ENCODE measurements at places on chromosomes 5 and 9. TPM values are rescaled to one million over a fixed set of nuclear protein-coding genes. Genes with fewer than 3 reads are reported as not detected.

GRCh38 chr5:75651575-75652238, 40.5 kb downstream of the ANKDD1B start:
- DNase-seq = no peak
- H3K4me1 ChIP-seq = no peaks in the 10 kb centered on the region
- H3K4me3 ChIP-seq = no peak overlapping the region
- H3K27me3 ChIP-seq = no peaks in the 10 kb centered on the region
- no peak overlapping the region for H3K27ac ChIP-seq

GRCh38 chr9:98850851-98851729, 43.6 kb downstream of the GALNT12 start:
- H3K4me1 ChIP-seq = peaks cover 7% of the 10 kb centered on the region
- DNase-seq = no peak
- peaks cover 1% of the 10 kb centered on the region for H3K27me3 ChIP-seq
- H3K36me3 ChIP-seq = peaks cover 4% of the 10 kb centered on the region
- peak overlapping the region; percentile 43 for H3K27ac ChIP-seq

DNA sequence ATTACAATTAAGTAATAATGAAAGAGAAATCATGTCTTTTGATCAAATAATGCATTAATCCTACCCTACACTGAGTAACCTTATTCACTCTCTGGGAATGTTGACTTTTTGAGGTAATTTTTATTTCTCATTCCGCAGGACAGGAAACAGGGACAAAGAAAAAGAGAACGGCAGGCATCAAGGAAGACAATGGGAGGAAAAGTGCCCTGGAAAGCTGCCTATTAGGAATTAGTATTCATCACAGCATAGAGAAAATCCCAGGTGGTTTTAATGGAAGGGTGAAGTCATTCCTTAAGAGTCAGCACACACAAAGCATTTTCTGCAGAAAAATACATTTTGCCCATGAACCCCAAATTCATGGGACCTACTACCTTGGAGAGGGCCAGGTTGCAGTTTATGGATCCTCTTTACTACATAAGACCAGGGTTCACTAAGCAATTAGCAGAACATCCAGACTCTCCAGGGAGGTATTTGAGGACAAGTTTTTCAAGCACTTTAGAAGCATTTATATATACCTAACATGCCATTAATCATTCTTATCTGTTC, 9.4 kb downstream of the FSTL4 start:
- no peak overlapping the region for H3K27ac ChIP-seq
- peaks cover 18% of the 10 kb centered on the region for H3K27me3 ChIP-seq
- no peak overlapping the region for H3K4me3 ChIP-seq

DNA sequence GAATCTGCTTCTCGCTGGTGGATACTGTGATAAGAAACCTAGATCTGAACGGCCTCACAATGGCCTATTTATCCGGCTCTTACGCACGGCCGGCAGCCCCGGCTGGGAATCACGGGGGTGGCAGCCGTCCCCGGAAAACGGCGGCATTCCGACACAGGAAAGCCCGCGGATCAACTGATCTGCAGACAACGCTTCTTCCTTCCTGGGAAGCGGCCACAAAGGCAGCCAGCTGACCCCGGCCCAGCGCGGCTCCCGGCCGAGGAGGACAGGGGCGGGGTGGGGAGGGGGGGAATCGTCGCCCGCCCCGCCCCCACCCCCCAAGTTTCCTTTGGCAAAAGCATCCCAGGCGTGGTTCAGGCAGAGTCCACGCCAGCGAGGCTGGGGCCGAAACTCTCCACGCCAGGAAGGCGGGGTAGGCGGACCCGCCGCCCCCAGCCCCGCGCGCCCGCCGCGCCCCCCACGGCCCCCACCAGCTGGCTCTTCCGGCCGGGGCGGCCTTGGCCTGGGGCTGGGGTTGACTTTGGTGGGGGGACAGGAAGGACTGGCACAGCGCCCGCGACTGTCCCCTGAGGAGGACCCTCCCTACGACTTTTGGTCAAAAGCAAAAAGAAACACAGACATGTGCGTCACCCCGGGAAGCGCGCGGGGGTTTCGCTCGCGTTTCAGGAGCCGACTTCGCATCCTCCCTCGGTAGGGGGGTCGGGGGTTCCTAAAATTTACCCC, 247.7 kb upstream of the ANKRD55 start:
- H3K4me3 ChIP-seq = peak overlapping the region; percentile 88
- peaks cover 29% of the 10 kb centered on the region for H3K4me1 ChIP-seq
- H3K27me3 ChIP-seq = peaks cover 17% of the 10 kb centered on the region
- peak overlapping the region; percentile 83 for H3K27ac ChIP-seq

DNA sequence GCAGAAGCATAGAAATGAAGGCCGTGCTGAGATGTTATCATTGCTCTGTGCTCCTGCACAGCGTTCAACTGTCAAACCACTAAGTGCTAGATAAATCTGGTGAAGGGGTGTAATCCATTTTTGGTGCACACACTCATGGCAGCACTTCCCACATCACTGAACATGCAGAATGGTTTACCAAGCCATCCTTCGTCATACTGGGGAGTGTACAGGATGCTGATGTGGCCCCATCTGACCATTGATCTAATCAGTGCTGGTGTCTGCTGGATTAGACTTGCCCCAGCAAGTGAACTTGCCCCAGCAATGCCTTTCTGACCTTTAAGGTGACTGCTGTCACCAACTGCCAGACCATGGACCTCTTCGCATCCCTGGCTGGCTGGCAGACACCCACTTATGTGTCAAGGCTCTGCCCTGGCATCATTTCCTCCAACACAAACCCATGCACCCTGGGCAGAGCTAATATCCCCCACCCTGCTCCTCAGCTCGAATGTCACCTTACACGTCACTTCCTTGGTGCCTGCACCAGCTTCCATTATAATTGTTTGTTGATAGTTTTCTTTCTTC, 4.2 kb upstream of the SEMA4D start:
- DNase-seq = peak; percentile 39
- no peaks in the 10 kb centered on the region for H3K36me3 ChIP-seq
- H3K27me3 ChIP-seq = no peaks in the 10 kb centered on the region
- peak overlapping the region; percentile 5 for H3K4me3 ChIP-seq

LIX1 gene
- not detected for total RNA-seq

IFNB1 gene
- total RNA-seq = not detected

TCF7 gene
- 910 TPM for total RNA-seq

TLR4 gene
- 0.70 TPM for total RNA-seq
